ENCODE measurements at places on chromosomes 3 and 15.

DNA sequence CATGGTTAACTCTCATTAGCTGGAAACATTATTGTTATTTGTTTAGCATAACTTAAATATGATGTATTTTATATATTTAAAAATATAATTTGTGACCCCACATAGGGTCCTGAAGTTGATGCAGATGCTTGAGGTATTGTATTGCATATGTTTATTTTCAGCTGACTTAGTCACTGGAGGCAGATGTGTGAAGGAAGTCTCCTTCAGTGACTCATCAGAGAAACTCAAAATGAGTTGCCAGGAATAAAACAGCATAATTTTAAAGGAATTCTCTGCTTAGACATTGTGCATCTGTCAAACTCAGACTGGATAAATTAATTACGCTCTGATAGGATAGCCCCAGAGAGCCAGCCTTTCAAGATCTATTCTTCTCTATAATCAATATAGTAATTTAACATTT, 7.9 kb upstream of the OR4F6 start:
- H3K4me3 ChIP-seq, result no peak overlapping the region
- H3K27me3 ChIP-seq, result no peaks in the 10 kb centered on the region
- H3K27ac ChIP-seq, result no peak overlapping the region
- no peaks in the 10 kb centered on the region for H3K36me3 ChIP-seq
- H3K4me1 ChIP-seq, result no peaks in the 10 kb centered on the region
- no peak for DNase-seq

GRCh38 chr3:132456571-132456970, 39.3 kb downstream of the DNAJC13 start:
- H3K36me3 ChIP-seq, result peaks cover 9% of the 10 kb centered on the region
- no peak for DNase-seq
- H3K27ac ChIP-seq, result no peak overlapping the region

DNA sequence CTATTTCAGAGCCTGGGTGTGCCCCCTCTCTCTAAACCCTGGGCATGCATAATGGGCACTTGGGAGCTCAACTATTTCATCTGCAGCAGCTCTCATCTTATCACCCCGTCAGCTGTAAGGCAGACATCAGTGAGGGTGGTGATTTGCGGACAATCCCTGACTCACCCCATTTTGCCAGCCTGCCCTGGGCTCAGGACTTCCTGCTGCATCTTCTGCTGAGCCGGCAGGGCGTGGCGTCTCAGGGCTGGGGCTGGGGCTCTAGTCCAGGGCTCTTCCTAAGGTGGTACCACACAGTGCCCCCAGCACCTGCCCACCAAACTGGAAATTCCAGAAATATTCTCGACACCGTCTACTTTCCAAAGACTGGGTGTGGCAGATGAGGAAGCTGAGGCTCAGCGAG, 925 bp upstream of the PSTPIP1 start:
- no peaks in the 10 kb centered on the region for H3K36me3 ChIP-seq
- no peak for DNase-seq
- no peak overlapping the region for H3K4me3 ChIP-seq
- H3K27ac ChIP-seq, result no peak overlapping the region
- H3K4me1 ChIP-seq, result no peaks in the 10 kb centered on the region

GRCh38 chr15:23773093-23773492, 86.0 kb upstream of the NDN start:
- no peak for DNase-seq
- no peaks in the 10 kb centered on the region for H3K27me3 ChIP-seq
- H3K4me1 ChIP-seq, result no peaks in the 10 kb centered on the region
- no peak overlapping the region for H3K4me3 ChIP-seq
- H3K27ac ChIP-seq, result no peak overlapping the region
- no peaks in the 10 kb centered on the region for H3K36me3 ChIP-seq

Measured in thyroid gland (tissue), 4 donors.